ENCODE measurements at places on chromosomes 16 and 17.

DNA sequence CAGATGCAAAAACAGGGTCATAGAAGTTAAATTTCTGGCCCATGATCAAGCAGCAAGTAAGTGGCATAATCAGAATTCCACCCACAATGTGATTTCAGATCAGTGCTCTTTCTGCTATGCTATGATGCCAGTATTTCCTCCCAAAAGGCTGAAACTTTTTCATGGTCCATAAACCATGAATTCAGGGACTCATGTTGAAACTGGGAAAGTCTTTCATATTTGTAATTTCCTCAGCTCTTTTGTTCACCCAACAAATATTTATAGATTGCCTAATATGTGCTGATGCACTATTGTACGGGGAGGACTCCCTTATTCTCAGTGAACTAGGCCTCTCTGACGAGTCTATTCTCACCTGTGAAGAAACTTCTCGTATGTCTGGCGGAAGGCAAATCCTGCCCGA is 156.3 kb downstream of the MYO1D start:
- no peak for DNase-seq

DNA sequence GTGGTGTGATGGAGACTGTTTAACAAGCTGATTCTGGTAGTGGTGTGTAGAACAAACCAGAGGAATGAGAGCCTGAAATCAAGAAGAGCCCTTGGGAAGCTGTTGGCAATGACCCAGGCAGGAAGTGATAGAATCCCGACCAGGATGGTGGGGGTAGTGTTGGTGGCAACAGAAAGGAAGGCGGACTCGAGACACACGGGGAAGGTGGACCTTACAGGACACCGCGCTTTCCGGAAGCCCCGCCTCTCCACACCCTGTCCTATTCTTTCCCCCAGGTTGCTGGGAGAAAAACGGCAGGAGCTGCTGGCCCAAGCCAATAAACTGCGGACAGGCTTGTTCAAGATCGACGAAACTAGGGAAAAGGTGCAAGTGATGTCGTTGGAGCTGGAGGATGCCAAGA is 30.0 kb upstream of the KDM6B start:
- peak; percentile 62 for DNase-seq

DNA sequence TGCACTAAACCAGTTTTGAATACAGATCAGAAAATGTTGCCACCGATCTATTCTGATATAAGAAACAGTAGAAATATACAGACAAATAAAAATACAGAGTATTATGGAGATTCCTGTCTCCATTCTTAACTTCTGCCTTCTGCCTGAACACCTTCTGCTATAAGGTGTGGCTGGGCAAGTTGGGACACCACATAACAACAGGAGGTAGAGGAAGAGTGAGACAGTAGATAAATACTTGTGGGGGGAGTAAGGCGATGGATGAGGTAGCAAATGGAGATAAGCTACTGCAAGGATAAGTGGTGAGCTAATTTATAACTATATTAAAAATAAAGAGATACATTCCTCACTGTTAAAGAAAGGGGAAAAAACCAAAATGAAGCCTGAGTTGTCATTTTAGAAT is 143.7 kb downstream of the CDH8 start:
- no peak for DNase-seq

GRCh38 chr17:63685041-63685440 is 14.9 kb downstream of the LIMD2 start:
- peak; percentile 28 for DNase-seq

- DNase-seq: no peak
These were observed 30.3 kb downstream of the PIK3R5 start for GRCh38 chr17:8935191-8935590.

DNA sequence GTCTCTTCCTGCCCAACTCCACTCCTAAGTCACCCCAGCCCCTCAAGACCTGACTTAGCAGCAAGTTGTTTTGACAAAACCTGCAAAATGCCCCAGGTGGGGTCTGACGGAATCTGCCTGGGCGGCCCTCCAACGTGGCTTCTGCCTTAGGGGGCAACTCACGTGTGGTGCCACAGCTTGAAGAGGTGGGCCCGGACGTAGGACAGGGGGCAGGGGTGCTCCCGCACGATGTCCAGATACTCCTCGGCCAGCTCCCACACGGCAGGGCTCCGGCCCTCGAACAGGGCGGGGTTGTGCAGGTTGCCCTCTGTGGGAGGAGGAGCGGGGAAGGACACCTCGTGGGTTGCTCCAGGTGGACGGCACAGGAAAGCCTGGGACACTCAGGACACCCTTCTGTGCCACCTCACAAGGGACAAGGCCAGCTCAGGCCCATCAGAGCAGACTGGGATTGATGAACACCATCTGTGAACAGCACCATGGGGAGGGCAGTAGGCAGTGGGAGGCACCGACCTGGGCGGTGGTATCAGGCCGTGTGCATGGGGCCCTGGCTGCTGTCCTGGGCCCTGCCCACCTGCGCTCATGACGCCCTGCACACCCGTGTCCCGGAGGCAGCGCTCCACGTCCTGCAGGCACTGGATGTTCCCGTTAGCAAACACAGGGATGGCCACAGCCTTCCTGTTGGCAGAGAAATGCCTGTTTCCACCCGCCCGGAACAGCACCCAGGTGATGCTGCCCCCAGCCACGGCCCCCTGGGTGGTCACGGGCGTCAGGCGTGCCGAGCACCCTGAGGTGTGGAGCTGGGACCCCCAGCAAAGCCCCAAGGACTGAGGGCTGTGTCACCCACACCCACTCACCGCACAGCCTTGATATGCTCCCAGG is 4.3 kb downstream of the DUS1L start:
- no peak for DNase-seq

DNA sequence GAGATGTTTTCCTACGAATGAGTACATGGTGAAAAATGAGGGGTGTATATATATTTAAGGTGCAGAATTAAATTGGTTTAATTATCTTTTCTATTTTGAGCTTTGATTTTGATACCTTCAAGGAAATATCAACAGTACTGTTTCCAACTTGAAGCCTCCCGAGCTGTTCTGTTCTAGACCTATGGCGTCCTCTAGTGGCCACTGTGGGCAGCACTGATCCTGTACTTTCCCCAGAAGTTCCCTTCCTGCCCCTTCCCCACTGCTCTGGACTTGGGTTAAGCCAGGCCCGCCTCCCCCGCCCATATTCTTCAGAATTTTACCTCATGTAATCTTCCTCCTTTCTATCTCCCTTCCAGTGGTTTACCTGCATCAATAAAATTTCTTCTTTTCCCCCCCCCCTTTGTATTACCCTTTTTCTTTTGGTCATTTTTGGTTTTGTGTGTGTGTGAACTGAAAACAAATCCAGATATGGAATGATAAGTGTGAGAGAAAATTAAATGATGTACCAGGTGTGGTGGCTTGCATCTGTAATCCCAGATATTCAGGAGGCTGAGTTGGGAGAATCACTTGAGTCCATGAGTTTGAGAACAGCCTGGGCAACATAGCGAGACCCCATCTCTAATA is 1643.5 kb downstream of the TP53TG3F start:
- no peak for DNase-seq

GRCh38 chr17:67082107-67082506 is 37.8 kb downstream of the CACNG1 start:
- DNase-seq: no peak

Data from cardiac muscle cell (in vitro differentiated cells and primary cell).